ENCODE measurements at places on chromosomes 4 and X.

GRCh38 chr4:3034231-3034630, 40.1 kb downstream of the HTT-AS start:
- DNase-seq = no peak

DNA sequence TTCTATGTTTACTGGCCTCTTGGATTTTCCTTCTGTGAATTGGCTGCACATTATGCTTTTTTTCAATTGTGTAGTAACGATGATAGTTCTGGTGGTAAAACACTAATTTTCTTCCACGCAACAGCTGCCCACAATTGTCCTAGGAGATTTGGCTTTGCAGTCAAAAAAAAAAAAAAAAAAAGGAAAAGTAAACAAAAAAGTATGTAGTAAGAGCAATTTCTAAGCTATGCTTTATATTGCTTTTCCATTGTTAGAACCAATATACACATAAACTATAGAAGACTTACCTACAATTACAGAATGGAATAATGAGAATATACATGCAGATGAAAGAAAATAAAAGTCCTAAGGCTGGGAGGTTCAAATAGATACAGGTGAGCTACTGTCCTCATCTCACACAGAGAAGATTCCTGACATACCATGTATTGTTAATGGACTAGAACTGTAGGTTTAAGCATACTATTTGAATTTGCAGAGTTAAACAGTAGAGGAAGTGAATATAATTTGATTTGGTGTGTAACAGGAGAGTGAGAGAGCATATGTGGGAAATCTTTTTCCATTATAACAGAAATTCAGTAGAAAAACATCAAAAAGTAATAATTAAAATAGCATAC, 976.2 kb downstream of the RAB28 start:
- DNase-seq = no peak

GRCh38 chr4:165222651-165222994, 15.3 kb downstream of the KLHL2 start:
- no peak for DNase-seq

- no peak for DNase-seq
These were observed 117.0 kb downstream of the CHRDL1 start for GRCh38 chrX:110678591-110678990.

DNA sequence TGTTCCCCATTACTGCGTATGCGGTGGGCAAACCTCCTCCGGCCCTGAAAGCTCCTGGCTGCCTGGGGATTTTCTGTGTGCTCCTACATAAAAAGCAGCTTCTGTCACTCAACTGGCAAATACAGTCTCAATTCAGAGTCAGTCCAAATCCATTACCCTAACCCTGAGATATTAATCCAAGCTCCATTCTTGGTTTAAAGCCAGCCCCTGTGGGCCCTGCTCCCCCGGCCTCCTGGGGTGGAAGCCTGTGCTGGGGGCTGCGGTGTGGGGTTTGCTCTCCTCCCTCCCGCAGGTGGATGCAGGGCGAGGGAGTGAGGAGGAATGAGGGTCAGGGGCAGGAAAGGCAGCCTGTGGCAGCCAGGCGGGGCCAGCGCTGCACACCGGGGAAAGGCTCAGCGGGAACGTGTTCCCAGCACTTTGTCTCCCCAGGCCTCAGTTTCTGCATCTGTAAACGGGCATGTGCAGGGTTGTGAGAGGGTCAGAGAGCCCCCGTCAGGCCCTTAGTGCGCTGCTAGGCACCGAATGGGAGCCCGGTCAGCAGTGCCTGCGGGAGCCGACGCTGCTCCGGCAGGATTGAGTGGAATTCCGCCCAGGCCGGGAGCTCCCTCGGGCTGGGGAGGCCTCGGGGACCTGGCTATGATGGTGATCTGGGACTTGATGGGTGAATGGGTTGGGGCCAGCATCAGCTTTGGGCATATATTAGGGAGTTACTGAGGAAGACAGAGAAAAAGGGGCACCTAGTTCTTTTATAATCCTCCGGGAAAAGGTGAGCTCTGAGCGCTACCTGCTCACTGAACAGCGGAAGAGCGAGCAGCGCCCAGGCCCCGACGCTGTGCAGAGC, 6.3 kb upstream of the RGS12 start:
- DNase-seq = no peak

DNA sequence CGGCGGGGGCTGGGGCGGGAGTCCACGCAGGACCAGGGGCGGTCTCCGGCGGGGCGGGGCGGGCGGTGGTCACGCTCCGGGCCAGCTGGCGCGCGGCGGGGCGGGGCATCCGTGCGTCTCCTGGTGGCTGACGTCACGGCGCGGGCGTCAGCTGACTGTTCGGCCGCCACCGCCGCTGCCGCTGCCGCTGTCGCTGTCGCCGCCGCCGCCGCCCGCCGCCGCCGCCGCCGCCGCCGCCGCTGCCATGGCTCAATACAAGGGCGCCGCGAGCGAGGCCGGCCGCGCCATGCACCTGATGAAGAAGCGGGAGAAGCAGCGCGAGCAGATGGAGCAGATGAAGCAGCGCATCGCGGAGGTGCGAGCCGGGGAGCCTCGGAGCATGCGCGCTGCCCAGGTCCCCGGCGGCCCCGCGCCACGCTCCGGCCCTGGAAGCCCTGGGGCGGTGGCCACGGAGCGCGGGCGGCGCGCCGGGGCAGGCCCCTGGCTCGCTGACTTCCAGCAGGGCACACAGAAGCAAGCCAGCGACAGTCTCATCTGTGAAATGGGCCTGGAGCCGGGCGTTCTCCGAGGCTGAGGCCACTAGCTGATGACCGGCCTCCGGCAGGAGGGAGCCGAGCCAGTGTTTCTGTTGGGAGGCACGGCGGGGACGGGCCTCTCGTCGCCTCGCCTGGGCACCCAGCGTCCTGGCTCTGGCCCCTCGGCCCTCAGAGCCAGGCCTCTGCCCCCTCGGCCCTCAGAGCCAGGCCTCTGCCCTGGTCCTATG, at the start of gene FAM50A:
FAM50A (plus strand) TSS at position 150 of the 763 bp plus-strand sequence; CDS start at position 245, 95 bp downstream.
- DNase-seq = peak; percentile 85

DNA sequence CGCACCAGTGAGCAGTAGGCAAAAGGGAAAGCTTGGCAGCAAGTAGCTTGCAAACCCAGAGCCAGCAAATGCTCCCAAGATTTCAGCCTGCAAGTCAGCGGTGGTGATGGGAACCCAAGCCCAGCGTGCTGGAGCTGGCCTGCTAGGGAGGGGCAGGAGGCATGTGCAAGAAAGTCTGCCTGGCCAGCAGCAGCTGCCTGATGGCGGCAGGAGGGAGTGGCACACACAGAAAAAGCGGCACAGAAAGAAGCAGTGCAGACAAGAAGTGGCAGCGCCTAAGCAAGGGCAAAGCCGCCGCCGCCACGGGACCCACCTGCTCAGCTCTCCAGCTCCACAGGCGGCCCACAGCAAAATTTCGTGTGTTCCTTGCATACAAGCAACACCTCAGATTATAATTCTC, 1206.5 kb upstream of the PABPC4L start:
- no peak for DNase-seq

DNA sequence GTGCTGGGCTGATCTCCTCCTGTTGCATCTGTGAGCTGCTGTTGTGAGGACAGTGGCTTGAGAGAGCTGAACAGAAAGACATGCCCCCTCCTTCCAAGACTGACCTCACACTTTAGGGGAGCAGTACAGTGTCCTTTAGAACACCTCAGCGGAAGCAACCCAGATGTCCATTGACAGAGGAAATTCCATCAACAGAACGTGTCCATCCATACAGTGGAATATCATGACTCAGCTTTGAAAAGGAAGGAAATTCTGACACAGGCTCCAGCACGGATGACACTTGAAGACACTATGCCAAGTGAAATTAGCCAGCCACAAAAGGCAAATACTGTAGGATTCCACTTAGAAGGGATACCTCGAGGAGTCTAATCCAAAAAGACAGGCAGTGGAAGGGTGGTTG, 103.5 kb downstream of the GPR143 start:
- peak; percentile 43 for DNase-seq

GRCh38 chr4:40909363-40909876, 159.7 kb downstream of the NSUN7 start:
- peak; percentile 78 for DNase-seq

DNA sequence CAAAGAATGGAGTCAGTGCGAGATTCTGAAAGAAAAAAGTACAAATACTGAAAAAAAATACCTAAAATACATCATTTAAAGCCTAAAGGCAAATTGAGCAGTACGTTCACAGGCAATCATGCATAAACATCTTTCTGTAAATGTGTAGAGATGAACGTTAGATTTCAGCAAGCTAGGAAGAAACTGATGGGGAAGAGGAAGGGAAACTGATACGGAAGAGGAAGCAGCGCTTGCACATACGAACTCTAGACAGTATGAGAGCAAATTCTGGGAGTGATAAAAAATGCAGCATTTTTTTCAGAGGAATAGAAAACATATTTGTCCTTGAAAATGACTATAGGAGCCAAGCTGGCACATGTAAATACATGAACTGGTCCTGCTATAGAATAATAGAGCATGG, 9.4 kb downstream of the ANKRD50 start:
- DNase-seq = no peak

DNA sequence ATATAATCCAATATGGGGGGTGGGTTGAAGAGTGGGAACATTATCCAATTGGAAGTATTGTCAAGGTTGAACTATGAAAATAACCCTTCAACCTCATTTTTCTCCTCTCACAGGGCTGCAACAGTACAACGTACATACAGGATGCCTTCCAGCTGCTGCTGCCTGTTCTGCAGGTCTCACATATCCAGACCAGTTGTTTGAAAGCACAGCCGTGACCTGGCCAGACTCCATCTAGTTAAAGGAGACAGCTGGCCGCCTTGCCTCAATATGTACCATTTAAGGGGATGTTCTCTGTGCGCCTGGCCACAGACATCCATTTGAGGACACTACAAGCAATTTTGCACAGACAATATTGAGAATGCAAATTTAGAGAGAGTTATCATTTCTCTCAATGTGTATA, 75.7 kb downstream of the FAM114A1 start:
- DNase-seq = no peak

DNA sequence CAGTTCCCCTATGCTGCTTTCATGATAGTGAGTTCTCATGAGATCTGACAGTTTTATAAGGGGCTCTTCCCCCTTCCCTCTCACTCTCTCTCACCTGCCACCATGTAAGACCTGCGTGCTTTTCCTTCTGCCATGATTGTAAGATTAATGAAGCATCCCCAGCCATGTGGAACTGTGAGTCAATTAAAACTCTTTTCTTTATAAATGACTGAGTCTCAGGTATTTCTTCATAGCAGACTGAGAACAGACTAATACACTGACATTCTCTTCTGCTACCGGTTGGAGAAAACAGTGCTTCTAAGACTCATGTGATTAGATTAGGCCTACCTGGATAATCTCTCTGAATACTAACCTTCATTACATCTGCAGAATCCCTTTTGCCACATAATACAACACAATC, 45.4 kb upstream of the TRPC5OS start:
- DNase-seq = no peak

GRCh38 chrX:137033774-137034507, at the start of gene GPR101:
GPR101 (minus strand) TSS chrX:137033995; CDS start chrX:137031674, 2,321 bp downstream.
- DNase-seq = no peak

DNA sequence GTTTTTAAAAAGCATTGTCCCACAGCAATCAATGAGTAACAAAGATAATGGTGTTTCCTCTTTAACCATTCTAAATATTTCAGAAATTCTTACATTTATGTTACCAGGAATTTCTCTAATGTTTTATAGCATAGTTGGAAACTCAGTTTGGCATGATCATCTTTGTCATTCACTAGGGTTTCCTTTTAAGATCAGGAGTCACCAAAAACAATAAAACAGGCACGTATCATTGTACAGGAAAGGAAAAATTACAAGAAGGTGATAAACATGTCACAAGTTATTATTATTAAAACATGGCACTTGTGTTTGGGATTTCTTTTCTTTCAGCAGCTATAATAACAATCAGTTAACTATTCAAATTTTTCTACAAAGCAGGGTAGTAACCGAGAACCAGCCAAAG, 84.0 kb downstream of the SLC10A7 start:
- DNase-seq = no peak

GRCh38 chrX:24732766-24733500, 39.2 kb downstream of the POLA1 start:
- DNase-seq = no peak

DNA sequence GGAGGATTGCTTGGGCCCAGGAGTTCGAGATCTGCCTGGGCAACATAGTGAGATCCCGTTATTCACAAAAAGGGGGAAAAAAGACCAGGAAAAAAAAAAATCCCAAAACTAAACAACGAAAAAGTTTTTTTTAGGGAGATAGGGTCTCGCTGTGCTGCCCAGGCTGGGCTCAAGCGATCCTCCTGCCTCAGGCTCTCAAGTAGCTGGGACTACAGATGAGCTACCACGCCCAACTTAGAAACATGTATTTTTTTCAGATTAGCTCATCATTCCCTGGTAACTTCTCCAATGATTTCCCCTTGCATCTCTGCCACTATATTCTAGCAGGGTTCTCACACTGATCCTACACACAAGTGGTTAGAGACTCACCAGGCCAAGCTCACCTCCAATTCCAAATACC, 24.4 kb upstream of the IRAK1 start:
- DNase-seq = no peak

- DNase-seq = no peak
These were observed 21.7 kb upstream of the CD38 start for GRCh38 chr4:15756361-15756861.
